ENCODE measurements at places on chromosomes 12 and 14.

GRCh38 chr14:103087343-103087835 lies 3.4 kb downstream of the LBHD2 start:
- DNase-seq = no peak

- no peak for DNase-seq
These were observed 51.2 kb downstream of the SVOP start for GRCh38 chr12:108969622-108970021.

DNA sequence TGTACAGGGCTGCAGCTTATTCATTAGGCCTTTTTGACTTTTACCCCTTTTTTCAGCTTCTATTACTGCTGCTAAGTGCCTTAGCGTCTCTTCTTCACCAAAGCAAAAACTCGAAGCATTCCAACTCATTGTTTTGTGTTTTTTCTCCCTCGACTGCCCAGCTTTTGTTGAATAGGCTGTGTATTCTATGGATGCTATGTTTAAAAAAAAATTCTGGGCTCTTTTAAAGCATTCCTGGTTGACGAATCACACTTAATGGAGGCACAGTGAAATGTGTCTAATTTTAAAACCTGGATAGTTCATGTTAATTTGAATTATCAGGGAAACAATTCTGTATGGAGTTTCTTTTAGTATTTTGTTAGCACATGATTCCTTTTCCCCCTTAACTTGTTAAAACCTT lies 29.7 kb downstream of the KTN1 start:
- DNase-seq = no peak

DNA sequence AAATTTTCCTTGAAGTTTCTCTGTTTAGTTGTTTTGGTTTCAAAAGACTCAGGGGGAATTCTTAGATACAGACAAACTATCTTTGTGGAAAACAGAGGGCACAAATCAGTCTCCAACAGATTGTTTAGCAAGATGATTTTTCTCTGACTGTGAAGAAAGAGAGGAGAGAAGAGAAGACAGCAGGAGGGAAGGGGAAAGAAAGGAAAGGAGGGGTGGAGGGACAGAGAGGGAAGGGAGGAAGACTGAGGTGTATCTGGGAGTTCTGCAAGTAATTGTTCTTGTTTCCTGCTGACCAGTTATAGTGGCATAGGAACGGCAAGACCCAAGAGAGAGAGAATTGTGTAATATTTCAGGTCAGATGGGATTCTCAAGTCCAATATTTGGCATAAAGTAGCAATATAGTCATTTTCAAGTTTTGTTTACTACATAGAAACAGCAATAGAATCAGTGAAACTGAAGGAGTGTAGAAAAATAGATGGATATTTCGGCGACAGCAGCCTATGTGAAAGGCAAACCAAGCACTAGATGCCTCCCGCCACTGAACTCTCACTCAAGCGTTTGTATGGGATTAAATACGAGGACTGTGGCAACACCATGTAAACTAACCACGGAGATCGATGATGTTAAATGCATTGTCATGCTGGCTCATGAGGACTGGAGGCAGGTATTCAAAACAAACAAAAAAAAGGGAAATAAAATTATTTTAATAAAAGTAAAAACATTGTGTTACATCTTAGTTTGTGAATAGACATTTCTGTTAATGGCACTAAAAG lies 342.5 kb downstream of the SLC16A7 start:
- DNase-seq = no peak

GRCh38 chr12:115872919-115873357 lies 404.6 kb downstream of the MED13L start:
- no peak for DNase-seq

DNA sequence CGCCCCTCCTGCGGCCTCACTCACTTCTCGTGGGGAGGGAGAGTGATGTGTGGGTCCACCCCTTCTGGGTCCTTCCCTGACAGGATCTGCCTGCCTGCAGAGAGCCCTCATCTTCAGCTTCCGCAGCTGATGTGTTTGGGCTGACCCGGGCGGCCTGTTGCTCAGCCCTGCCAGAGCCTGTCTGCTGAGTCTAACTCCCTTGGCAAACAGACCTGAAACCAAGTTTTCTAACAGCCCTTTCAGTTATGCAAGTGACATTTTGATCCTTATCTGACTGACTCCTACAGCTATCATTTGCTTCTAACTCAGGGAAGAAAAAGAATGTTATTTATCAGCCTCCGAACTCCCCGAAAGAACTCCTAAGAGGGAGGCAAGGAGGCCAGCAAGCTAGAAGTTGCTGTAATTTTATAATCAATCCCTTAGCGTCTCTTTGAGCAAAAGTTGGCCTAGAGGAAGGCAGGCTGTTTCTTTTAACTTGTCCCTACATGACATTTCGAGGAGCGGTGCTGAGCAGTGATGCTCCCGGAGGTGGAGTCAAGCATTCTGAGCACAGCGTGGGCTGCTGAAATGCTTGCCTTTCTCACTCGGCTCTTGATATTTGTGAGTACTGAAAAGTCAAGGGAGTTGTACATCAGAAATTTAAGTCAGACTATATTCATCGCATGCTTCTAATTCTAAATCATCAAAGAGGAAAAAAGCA lies 31.5 kb upstream of the CACNA2D4 start:
- DNase-seq = peak; percentile 42

DNA sequence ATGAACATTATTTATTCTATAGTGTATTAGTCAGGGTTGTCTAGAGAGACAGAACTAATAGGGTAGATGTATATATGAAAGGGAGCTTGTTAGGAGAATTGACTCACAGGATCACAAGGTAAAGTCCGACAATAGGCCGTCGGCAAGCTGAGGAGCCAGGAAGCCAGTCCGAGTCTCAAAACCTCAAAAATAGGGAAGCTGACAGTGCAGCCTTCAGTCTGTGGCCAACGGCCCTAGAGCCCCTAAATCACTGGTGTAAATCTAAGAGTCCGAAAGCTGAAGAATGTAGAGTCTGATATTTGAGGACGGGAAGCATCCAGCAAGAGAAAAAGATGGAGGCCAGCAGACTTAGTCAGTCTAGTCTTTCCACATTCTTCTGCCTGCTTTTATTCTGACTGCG lies 912.2 kb downstream of the FLRT2 start:
- no peak for DNase-seq

DNA sequence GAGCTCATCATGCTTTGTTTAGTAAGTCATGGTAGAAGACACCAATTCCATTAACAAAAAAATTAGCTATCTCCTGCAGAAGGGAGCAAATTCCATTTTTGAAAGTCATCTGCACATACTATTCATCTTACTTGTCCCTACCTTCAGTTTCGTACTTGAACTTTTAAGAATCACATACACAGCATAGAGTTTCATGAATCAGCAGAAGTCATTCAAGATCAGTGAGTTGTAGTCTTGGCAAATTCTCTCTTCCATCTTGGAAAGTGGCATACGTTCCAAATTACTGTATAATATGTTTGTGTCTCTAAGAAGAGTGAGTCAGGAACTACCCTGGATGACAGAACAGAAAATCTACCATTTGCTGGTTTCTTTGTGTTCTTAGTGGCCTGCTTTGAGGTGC lies 14.1 kb downstream of the VRK1 start:
- no peak for DNase-seq

DNA sequence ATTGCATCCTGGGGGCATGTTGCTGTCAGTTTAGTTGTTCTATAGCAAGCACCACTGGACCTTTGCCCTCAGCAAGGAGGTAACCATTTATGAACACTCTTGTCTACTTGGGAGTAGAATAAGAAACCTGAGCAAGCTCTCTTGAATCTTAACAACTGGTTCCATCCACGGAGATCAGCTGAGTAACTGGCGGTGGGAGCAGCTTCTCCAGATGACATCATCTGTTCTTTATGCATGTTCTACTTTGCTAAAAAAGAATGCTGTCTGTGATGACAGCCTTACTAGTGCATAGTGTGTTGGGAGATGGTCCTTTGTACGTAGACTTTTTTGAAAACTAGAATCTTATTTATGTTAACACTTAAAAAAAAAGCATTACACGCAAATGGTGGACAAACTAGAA lies 17.7 kb downstream of the SLC4A8 start:
- peak; percentile 26 for DNase-seq

GRCh38 chr12:87866578-87867292 lies 162.5 kb downstream of the C12orf50 start:
- DNase-seq = no peak

All from occipital lobe (tissue), 3 donors.